ENCODE measurements at places on chromosomes 7 and 10. TPM values are rescaled to one million over a fixed set of nuclear protein-coding genes. Genes with fewer than 3 reads are reported as not detected.

GRCh38 chr7:127765150-127765549, 113.2 kb downstream of the SND1 start:
- no peak for DNase-seq

DNA sequence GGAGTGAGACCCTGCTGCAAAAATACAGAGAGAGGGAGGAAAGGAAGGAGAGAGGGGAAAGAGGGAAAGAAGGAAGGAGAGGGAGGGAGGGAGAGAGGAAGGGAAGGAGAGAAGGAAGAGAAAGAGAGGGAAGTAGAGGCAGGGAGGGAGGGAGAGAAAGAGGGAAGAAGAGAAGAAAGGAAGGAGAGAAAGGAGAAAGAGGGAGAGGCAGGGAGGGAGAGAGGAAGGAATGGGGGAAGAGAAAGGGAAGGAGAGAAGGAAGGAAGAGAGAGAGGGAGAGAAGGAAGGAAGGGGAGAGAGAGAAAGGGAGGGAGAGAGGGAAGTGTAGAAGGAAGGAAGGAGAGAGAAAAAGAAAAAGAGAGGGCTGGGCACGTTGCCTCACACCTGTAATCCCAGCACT, 121.7 kb downstream of the TMEM130 start:
- DNase-seq, result no peak

- no peak for DNase-seq
These were observed 25.2 kb downstream of the CTBP2 start for GRCh38 chr10:125134916-125135770.

DNA sequence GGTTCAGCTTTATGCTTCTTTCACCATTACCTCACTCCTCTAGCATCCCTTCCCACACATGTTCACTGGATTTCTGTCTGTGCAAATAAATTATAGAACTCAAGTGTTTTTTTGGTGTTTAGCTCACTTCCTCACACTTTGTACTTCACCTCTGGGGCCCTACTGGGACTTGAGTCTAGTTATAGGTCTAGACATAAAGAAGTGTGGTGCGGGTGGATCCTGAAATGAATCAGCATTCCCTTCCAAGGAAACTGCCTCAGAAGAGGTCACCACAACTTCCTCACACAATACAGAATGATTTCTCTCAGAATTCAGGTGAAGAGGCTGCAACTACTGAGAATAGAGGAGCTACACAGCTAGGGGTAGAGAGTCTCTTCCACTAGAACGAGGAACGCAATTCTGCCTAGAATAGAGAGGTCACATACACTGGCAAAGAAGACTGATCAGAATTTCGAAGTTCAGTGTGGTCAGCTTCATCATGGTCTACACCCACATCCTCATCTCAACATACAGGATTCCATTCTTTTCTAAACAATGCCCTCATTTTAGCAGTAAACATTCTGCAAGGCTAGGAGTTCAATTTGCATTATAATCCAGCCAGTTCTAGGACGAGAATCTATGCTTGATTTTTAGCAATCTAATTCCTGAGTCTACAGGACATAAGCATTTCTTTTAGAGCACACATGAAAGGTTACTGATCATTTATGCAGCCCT, 938.7 kb upstream of the PHF14 start:
- DNase-seq, result no peak

TET1 gene
- total RNA-seq, result 4.0 TPM

- DNase-seq, result no peak
These were observed 89.7 kb upstream of the STEAP4 start for GRCh38 chr7:88396295-88396947.
